ENCODE measurements at places on chromosomes 11 and 22.

GRCh38 chr11:66863428-66864125 is 6.7 kb downstream of the LRFN4 start:
- peak; percentile 25 for DNase-seq

- peak; percentile 89 for DNase-seq
These were observed 4.4 kb upstream of the PRR5 start for GRCh38 chr22:44697423-44698141.

DNA sequence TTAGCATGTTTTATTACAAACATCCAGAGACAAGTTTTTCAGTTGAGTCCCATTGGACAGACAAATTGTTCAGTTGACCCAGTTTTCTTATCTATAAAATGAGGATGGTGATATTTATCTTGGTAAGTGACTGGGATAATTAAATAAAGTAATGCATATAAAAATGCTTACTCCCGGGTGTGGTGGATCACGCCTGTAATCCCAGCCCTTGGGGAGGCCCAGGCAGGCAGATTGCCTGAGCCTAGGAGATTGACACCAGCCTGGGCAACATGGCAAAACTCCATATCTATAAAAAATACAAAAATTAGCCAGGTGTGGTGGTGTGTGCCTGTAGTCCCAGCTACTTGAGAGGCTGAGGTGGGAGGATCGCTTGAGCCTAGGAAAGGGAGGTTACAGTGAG is 15.6 kb upstream of the ACER3 start:
- no peak for DNase-seq

DNA sequence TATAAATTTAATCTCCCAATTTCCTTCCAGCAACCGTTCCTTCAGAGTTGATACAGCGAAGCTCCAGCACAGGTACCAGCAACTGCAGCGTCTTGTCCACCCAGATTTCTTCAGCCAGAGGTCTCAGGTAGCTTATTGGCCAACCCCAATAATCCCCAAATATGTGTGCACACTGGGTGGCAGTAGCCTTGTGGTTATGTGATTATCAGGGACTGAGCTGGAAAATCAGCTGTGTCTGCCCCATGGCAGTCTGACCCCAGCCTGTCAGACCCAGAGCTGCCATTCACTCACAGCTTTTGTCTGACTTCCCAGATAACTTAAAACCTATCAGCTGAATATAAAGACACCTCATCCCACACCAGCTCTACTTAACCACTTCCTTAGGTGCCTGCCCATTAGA is 2.0 kb downstream of the HSCB start:
- no peak for DNase-seq

DNA sequence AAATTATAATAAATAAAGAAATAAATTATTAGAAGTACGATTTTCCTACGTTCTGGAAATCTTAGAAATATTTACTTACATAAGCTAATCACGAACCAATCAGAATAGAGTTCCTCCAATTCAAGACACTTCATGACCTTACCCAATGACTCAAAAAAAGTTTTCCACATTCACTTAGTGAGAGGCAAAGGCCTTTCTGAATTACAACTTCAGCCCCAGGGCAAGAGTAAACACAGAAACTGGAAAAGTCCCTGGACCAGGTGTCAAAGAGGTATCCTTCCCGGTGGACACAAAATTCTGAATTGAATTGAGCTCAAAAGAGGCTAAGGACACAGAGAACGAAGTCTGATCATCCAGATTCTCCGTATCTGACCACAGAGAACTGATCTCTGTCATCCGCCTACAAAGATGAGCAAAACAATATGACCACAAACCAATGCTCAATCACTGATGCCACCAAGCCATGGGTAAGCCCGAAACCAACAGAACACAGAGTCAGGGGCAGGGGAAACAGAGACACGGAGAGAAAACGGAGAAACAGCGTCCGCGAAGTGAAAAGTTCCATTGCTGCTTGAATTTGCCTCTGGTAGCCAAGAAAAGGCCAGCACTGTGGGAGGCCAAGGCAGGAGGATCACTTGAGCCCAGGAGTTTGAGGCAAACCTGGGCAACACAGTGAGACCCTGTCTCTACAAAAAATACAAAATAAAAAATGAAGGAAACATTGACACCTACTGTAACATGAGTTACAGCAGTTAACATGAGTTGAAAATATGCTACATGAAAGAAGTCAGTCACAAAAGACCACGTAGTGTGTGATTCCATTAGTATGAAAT is 6.8 kb downstream of the BID start:
- DNase-seq: no peak

DNA sequence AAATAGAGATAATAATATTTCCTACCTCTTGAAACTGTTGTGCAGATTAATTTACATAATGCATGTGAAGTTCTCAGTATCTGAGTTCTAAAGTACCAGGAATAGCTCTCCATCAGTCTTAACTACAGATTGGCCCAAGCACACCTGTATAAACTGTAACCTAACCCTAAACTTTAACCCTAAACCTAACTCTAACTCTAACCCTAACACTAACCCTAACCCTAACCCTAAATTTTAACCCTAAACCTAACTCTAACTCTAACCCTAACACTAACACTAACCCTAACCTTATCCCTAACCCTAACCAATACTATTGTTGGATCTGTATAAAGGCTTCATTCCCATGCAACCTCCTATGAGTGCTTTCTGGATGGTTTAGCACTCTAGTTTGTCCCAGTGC is 1445.9 kb upstream of the TENM4 start:
- no peak for DNase-seq

DNA sequence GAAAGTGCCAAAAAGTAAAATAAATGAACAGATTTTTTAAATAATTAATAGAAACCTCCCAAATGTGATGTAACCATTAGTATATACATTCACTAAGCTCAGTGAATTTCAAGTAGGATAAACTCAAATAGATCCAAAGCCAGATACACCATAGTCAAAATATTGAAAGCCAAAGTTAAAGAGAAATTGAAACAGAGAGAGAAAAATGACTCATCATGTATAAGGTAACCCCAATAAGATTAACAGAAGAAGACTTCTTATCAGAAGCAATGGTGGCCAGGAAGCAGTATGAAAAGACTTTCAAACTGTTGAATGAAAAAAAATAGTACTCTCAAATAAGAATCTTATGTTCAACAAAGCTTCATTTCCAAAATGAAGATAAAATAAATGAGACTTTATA is 70.5 kb downstream of the LUZP2 start:
- no peak for DNase-seq

DNA sequence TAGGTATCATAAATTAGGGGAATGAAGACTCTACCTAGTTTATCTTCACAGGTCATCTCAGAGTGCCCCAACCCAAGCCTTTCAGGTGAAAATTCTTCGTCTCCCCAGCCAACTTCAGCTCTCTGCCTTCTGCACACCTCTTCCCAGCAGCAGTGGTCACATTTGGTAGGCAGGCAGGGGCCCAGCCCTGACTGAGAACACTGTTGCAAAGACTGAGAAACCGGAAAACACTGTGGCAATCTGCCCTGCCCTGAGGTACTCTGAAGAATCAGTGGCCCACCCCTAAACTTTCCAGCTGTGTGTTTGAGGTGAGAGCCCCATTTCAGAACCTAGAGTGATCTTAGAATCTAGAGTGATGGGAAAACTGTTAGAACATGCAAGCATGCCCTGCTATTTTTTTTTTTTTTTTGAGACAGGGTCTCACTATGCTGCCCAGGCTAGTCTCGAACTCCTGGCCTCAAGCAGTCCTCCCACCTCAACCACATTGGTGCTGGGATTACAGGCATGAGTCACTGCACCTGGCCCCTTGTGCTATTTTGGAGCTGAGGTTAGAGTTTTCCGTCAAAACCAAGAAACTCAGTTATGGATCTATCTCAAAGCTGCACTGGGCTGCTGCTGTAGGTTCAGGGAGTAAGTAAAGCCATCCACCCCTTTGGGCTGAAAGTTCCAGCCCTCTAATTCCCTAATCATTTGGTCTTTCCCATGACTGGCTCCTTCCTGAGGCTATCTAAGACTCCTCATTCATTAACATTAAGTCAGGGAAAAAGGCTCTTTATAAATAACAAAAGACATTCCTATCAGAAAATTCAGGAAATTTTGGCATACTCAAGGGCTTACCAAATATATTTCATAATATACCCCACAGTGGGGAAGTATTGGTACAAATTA is 1.7 kb upstream of the LDHA start:
- DNase-seq: no peak

DNA sequence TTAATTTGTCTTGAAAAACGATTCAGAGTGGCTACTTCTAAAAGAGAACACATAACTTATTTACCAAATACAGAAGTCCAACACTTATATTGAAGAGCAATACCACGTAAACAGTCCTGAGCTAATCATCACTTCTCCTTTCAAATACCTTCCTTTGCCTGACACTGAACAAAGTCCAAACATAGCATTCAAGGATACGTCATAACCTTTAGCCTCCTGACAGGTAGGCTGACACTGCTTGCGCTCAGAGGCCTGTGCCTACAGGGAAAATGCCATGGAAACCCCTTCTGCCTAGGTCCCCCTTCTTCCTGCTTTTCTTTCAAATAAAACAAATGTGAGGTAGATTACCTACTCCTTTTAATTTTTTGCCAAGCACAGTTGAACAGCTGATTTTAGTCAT is 510.0 kb downstream of the INSC start:
- no peak for DNase-seq

GRCh38 chr11:36069576-36070212 is 125.8 kb downstream of the LDLRAD3 start:
- DNase-seq: no peak

GRCh38 chr22:29060251-29060869 is 1.3 kb downstream of the C22orf31 start:
- DNase-seq: no peak

GRCh38 chr11:69477086-69477485 is 4.4 kb upstream of the LINC01488 start:
- peak; percentile 8 for DNase-seq

DNA sequence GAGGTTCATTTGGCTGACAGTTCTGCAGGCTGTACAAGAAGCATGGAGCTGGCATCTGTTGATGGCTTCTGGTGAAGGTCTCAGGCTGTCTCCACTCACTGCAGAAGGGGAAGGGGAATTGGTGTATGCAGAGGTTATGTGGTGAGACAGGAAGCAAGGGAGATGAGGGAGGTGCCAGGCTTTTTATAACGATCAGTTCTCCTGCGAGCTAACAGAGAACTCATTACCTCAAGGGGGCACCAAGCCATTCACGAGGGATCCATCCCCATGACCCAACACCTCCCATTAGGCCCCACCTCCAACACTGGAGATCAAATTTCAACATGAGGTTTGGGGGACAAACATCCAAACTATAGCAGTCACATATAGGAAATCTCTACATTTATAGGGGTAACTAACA is 38.7 kb upstream of the E2F8 start:
- no peak for DNase-seq

- no peak for DNase-seq
These were observed 143.3 kb downstream of the FBXO7 start for GRCh38 chr22:32617903-32618302.

DNA sequence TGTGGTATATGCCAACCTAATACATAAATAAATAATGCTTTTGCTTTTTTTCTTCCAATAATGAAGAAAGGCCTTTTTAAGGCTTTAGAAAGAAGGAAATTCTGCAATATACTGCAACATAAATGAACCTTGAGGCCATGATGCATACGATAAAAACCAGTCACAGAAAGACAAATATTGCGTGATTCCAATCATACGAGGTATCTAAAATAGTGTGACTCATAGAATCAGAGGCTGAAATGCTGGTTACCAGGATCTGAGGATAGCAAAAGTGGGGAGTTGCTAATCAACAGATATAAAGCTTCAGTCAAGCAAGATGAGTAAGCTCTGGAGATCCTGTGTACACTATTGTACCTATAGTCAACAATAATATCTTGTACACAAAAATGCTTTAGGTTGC is 24.2 kb downstream of the MS4A6A start:
- DNase-seq: no peak

- DNase-seq: no peak
These were observed 6.0 kb upstream of the PAX6 start for GRCh38 chr11:31817054-31817620.

DNA sequence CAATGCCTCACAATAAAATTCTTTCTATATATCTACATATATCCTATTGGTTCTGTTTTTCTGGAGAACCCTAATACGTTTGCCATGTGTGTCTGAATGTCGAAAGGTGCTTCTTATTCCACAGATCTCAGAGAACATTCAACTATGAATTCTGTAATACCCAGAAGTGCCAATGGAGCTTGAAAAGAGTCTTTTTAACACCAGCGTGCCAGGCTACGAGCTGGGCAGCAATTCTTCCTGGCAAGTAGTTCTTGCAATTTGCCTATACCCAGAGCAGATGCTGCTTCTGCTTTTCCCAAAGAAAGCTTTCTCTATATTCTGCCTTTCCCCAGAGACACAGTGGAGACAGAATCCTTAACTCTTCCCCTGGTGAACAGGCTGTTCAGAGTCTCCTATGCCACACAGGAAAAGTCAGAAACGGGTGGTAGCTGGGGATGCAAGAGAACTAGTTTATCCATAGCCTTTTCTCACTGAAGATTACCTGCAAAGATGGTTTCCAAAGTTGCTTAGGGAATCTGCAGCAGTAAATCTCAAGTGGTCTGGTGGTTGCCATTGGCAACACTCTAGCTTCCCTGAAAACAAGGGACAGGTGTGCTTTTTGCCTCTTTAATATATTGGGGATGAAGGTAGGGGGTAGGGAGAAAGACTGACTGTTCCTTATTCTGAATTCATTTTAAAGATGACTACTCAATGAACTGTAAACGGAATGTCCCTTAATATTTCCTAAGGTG is 16.8 kb upstream of the PAFAH1B2 start:
- no peak for DNase-seq

DNA sequence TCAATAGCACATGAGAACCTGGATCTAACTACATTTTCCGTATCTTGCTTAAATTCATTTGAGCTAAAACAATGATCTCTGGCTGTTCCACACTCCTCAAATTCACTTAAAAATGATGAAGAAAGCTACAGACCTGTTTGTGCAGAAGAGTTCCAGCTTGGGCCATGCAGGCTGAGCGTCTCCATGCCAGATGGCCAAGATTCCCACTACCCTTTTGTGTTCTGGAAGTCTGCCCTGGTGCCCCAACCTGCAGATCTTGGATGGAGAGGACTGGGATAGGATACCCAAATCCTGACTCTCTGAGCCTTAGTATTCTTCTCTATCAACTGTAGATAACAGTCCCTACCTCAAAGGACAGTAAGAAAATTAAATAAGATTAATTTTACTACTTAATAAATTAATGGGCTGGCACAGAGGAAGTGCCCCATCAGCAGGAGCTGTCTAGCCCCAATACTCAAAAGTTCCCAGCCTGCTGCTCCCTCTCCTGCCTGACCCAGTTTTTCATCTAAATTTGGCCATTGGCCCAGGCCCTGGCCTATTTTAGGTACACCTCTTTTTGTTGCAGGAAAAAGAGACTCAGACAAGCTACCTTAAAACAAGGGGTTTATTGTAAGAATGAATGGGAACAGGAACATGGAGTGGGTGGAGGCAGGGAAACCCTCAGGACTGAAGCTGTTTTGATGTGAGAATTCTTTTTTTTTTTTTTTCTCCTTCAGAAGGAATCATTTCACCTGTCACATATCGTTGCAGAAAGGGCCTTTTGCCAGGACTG is 81.4 kb upstream of the GRK3 start:
- DNase-seq: no peak

Data from left ventricle myocardium superior (tissue), 1 donor.